ENCODE measurements at places on chromosomes 11 and 22. TPM values are rescaled to one million over a fixed set of nuclear protein-coding genes. Genes with fewer than 3 reads are reported as not detected.
A peak's percentile ranks its signal among the peaks of the same experiment; 100 is the strongest.

GRCh38 chr22:32649515-32650200 is 151.8 kb upstream of the TIMP3 start:
- peak; percentile 14 for DNase-seq

- DNase-seq: peak; percentile 87
These were observed at the start of gene RHOG for GRCh38 chr11:3840870-3841425. Gene RHOG (minus strand): TSS chr11:3840959. CDS start chr11:3828138, 12,821 bp downstream.

The SOX6 gene
- polyA plus RNA-seq: 0.08 TPM

GRCh38 chr11:63508009-63508408 is 2.1 kb downstream of the LGALS12 start:
- DNase-seq: peak; percentile 54

GRCh38 chr22:49271831-49272230 is 555.8 kb downstream of the BRD1 start:
- no peak for DNase-seq

DNA sequence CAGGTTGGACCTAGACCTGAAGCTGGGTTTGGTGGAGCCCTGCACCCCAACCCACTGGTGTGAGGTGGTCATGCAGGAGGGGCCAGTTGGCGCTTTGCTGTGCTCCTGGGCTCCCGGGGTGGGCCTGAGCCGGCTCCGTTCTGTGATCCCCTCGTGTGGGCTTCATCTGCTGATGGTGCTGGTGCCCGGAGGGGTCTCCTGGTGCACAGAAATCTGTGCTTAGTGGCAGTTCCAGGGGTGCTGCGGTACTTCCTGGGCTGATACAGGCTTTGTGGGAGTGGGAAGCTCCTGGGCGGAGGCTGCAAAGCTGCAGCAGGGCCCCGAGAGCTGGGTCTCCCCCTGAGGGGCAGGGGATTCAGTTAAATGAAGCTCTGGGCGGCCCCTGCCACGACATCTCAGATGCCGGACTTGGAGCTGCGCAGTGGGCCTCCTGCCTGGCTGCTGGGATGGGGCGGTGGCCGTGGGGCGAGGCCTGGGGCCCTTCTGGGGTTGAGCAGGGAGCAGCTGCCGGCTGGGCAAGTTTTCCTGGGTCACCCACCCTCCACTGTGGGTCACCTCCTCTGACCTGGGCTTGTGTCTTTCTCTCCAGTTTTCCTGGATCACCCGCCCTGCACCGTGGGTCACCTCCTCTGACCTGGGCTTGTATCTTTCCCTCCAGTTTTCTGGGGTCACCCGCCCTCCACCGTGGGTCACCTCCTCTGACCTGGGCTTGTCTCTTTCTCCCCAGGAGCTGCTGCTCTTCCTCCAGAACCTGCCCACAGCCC is 410.5 kb downstream of the TBC1D22A start:
- no peak for DNase-seq

DNA sequence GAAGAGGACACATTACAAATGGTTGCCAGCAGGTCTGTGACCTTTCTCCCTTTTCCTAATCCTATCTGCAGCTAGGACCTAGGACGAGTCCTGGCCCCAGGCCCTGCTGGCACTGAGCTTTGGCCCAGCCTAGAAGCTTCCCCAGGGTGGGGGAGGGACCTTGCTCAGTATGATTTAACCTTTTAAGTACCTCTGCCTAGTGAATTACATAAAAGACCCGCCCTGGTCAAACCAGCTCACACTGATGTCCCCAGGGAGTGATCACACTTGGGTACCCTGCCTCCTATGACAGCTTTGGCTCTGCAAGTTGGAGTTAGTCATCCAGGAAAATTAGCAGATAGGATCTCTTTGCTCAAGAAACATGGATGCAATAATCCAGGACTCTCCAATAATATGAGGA is 21.9 kb downstream of the ASCC2 start:
- no peak for DNase-seq

DNA sequence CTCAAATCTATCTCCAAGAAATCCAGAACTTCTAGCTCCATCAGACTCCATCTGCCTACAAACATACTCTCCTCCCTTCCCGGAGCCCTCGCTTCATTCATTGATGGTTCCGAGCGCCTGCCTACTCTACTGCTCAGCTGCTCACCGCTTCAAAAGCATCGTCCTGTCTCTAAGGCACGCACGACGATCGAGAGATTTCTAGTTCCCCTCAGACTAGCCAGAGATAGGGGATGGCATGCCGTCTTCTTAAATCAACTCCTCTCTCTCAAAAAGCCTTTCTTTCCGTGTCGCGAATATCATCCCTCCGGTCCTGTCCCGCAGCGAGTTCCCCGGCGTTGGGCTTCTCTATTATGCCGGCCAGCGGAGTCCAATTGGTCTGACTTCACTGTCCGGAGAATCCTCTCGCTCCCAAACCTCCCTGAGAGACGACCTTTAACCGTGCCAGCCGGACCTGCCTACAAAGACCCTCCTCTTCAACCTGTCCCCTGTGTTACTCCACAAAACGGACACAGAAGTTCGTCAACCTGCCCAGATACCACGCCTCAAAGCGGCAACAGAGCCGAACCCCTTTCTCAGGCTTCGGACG is 592 bp downstream of the EEF1G start:
- DNase-seq: no peak

The OR9G1 gene
- not detected for polyA plus RNA-seq

The ESAM gene
- polyA plus RNA-seq: 9.1 TPM

DNA sequence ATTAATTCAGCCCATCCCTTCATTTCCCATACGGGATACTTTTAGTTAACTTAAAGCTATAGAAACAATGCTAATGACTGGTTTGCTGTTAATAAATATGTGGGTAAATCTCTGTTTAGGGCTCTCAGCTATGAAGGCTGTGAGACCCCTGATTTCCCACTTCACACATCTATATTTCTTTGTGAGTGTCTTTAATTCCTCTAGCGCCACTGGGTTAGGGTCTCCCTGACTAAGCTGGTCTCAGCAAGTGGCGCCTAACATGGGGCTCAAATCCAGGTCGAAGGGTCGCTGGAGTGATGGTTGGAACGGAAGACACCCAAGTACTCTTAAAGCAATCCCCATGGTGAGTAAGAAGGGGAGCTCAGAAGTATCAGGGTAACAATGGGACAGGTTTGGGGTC is 14.4 kb upstream of the OOSP1 start:
- no peak for DNase-seq

DNA sequence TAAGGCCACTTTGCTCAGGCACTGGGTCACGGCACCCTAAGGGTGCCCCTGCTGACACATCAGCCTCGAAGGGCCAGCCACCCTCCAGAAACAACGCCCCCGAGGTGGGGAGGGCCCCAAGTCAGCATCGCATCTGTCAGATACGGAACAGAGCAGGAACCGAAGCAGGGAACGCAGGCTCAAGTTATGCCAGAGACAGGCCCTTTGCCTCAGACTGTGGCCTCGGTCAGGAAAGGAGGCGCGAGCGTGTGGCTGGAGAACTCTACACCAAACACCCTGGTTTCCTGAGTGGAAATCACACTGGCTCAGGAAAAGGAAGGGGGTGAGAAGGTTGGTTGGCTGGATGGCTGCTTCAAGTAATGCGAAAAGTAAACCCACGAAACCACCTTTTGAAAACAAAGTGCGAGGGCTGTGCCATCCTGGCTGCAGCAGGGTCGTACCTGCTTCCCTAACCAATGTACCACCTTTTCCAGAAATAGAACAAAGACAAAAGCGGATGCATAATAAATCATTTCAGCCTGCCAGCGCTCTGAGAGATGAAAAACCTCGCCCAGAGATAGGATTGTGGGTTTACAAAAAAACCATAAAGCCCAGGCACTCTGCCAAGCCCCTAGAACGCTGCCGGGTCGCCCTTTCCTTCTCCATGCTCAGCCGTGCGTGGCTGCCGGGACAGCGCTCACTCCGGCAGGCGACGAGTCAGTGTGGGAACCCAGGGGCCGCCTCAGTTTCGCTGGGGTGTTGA is 38.6 kb downstream of the TRMU start:
- DNase-seq: no peak

GRCh38 chr11:15038963-15039362 is 34.4 kb upstream of the CALCB start:
- no peak for DNase-seq

- no peak for DNase-seq
These were observed 9.3 kb downstream of the VPS26B start for GRCh38 chr11:134233729-134234179.

DNA sequence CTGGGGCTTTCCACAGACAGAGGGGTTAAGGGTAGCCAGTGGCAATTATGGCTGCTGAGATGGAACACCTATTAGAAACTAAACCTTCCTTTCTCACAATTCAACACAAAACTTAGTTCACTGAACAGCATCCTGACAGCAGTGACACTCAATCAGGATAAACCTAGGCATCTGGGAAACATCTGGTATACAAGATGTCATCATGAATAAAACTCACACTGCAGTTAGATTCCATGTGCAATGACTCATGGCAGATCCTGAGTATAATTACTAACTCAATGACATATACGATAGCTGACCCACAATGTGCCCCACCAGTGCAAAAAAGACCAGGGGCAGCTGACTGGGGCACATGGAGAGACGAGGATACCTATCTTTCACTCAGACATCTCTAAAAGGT is 17.7 kb downstream of the RBFOX2 start:
- DNase-seq: no peak

GRCh38 chr11:105183426-105183825 is 43.9 kb upstream of the CARD18 start:
- DNase-seq: no peak

The ELP4 gene
- 16.9 TPM for polyA plus RNA-seq

- DNase-seq: no peak
These were observed 6.6 kb upstream of the GNAZ start for GRCh38 chr22:23063539-23064380.

The HEPHL1 gene
- polyA plus RNA-seq: not detected

DNA sequence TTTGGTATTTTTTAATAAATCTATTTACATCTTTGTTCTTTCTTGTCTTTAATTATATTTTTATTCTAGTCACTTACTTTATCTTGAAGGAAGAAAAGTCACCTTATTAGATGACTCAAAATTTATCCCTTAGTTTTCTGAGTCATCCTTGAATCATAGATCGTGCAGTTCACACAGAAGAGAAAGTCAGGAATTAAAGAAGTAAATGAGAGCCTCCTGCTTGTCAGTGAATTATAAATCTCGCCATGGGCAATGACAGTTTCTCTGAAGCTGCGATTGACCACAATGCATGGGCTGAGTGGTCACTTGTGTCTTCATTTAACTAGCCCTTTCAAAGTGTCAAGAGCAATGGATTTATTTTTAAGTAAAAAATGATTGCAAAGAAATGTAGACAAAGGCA is 91.2 kb downstream of the LUZP2 start:
- no peak for DNase-seq

- peak; percentile 33 for DNase-seq
These were observed 6.0 kb upstream of the OR5B21 start for GRCh38 chr11:58513747-58514367.

The SNX32 gene
- 0.08 TPM for polyA plus RNA-seq

The OR5W2 gene
- not detected for polyA plus RNA-seq

- no peak for DNase-seq
These were observed 18.2 kb downstream of the C11orf91 start for GRCh38 chr11:33682446-33682845.

- no peak for DNase-seq
These were observed 83.3 kb downstream of the MED15 start for GRCh38 chr22:20590477-20591294.

The CRYBA4 gene
- polyA plus RNA-seq: not detected

GRCh38 chr11:12223771-12224536 is 113.6 kb downstream of the MICAL2 start:
- no peak for DNase-seq

The GAB4 gene
- polyA plus RNA-seq: not detected

DNA sequence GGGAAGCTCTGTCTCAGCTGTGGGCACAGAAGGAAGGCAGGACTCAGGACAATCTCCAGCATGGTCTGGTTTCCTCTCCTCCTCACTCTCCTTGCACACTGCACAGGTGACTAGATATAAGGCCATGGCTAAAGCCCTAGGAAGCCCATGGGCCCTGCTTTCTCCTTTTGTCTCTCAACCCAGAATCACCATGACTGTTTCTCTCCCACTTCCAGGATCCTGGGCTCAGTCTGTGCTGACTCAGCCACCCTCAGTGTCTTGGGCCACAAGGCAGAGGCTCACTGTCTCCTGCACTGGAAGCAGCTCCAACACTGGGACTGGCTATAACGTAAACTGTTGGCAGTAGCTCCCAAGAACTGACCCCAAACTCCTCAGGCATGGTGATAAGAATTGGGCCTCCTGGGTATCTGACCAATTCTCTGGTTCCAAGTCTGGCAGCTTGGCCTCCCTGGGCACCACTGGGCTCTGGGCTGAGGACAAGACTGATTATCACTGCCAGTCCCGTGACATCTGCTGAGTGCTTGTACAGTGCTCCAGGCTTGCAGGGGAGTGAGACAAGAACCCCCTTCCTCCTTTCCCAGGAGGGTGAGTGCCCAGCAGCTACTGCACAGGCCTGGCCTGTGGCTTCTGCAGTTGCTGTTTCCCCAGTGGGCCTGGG is 104.0 kb upstream of the TOP3B start:
- no peak for DNase-seq

DNA sequence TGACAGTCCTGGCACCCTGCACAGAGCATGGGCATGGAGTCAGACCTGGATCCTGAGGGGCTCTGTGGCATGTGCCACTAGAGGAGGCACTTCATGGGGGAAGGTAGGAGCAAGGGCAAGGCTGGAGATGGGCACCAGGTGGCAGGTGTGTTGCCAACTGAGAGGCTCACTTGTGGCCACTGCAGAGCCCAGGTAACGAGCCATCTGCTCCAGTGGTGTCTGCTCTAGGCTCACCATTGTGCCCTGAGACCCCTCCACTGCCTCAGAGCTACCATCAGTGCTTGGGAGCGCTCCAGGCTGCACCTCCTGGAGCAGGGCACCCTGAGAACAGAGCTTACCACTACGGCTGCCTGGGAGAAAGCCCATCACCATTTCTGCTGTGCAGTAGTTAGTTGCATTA is 1.3 kb upstream of the ZDHHC8 start:
- DNase-seq: no peak

Measured in A549 (cell line).